Kasumi-1 (cell line): ENCODE measurements at places on chromosomes 4 and X.
A peak's percentile ranks its signal among the peaks of the same experiment; 100 is the strongest.

DNA sequence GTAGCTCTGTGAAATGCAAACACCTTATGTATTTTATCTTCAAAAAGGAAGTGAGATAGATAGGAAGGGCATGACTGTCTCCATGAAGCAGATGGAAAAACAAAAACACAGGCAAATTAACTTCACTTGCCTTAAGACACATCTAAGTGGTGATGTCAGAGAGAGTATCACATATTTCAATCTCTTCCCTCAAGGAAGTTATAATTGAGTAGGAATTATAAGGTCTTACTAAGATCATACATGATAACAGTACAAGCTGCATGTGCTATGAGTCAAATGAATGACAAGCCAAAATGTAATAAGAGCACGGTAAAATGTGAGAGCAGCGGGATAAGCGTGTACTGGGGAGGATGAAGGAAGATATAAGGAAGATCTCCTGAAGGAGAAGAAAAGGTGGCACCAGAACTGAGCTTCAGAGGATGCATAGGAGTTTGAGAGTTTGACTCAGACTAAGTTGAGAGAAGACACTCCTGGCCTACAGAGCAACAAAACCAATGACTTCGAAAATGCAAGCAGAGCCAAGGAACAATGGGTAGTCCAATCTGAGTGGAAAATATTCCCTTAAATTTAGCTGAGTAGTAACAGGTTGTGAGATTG lies 43.3 kb upstream of the GALNT7 start:
- no peak for DNase-seq

DNA sequence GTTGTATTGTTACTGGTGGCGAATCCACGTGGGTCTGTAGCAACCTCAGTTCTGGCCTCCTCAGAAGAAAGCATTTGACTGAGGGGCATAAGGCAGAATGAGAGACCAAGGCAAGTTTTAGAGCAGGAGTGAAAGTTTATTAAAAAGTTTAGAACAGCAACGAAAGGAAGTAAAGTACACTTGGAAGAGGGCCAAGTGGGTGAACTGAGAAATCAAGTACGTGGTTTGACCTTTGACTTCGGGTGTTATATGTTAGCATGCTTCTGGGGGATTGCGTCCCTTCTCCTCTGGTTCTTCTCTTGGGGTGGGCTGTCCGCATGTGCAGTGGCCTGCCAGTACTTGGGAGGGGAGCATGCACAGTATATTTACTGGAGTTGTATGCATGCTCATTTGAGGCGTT lies 232.7 kb upstream of the GATB start:
- DNase-seq = no peak

- peak; percentile 16 for DNase-seq
Measured at GRCh38 chr4:123505095-123506010, 108.8 kb downstream of the SPRY1 start.

- DNase-seq = no peak
Measured at GRCh38 chr4:138890891-138891570, 124.5 kb upstream of the NOCT start.

GRCh38 chr4:73683456-73683855 lies 56.9 kb upstream of the CXCL8 start:
- DNase-seq = no peak

DNA sequence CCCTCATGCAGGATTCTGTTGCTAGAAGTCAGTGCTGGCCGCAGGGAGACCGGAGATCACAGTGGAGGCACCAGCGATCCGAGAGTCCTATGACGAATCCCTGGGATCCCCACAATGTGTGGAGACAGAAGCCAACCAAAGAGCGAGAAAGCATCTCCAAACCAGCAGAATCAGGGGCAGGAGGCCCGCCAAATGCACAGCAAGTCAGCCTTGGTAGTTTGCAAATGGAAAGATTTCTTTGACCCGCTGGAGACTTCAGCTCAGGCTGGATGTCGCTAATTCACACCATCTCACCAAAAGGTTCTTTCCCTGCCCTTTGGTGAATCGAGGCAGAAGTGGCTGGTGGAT lies 505 bp upstream of the PKD2 start:
- DNase-seq = no peak

GRCh38 chr4:123986268-123986798 lies 589.7 kb downstream of the SPRY1 start:
- DNase-seq = no peak

GRCh38 chrX:80810365-80810978 lies 795 bp upstream of the BRWD3 start:
- no peak for DNase-seq

- no peak for DNase-seq
Measured at GRCh38 chr4:99161373-99162099, 17.4 kb upstream of the ADH4 start.
